Spinal cord (tissue), 10 donors: ENCODE measurements at places on chromosomes 7 and 10. TPM values are rescaled to one million over a fixed set of nuclear protein-coding genes. Genes with fewer than 3 reads are reported as not detected.

TMEM213 gene
- total RNA-seq, result not detected

AKR1C1 gene
- total RNA-seq, result 20.2 TPM

GRCh38 chr7:73582664-73583202 is 4.4 kb upstream of the TBL2 start:
- DNase-seq, result no peak

DNA sequence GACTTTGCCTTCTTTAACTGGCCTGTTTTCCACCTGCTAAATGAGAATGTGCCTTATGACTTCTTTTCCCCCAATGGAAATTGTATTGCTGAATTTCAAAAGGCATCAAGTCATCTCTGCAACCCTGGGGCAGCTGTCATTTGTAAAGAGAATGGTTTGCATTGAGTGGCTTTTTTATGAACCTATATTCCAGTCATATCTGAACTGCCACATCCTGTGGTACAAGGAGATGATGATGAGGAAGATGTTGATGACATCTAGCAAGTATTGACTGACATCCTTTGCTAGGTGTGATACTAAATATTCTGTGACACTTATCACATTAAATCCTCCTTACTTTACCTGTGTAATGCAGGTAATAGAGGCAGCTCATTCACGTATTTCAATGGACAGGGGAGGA is 88.3 kb upstream of the KIAA1217 start:
- DNase-seq, result no peak
